ENCODE measurements at places on chromosomes 2 and 18.

GRCh38 chr2:96116879-96117533 lies 635 bp upstream of the ADRA2B start:
- peak; percentile 77 for DNase-seq

GRCh38 chr2:181764095-181764963 lies 84.0 kb upstream of the NEUROD1 start:
- DNase-seq, result no peak

DNA sequence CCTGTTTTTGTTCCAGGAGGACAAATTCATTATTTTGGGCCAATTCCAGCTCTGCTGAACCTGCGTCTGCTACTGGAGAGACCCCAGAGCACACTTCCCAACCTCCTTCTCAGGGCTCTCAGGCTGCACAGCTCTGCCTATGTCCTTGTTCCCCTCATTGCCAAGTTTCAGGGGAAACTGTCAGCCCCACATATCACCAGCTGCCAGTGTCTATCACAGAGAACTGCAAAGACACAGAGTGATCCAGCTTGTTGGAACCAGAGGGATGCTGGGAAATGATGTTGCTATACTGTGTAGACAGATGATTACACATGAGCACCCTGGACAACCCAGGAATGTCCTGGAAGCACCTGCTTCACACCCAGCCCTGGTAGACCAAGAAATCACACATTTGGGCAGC lies 67.4 kb upstream of the TMEM247 start:
- DNase-seq, result no peak

DNA sequence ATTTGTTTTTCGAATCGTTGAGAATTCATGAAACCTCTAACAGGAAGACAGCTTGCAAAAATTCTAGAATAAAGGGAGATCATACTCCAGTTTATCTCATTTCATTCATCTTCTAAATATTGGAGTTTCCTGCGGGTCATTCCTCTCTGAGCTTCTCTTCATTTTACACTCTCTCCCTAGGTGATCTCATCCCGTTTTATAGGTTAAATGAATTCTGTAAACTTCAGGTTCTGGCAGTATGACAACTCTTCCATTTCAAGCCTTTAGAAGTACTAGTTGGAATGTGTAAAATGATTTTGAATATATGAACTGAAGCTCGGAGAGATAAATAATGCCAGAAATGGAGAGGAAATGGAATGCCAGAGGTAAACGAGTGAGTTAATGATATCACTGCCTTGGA lies 312.4 kb downstream of the METTL4 start:
- DNase-seq, result no peak

GRCh38 chr2:99877963-99878362 lies 264.4 kb downstream of the AFF3 start:
- DNase-seq, result no peak

- no peak for DNase-seq
These were observed 62.9 kb downstream of the ZNF521 start for GRCh38 chr18:25289001-25289631.

- DNase-seq, result no peak
These were observed 89.8 kb upstream of the ITGB6 start for GRCh38 chr2:160289831-160290230.

- peak; percentile 67 for DNase-seq
These were observed 23.0 kb downstream of the CDC42EP3 start for GRCh38 chr2:37648331-37649011.

GRCh38 chr18:73043611-73044010 lies 175.8 kb upstream of the NETO1 start:
- no peak for DNase-seq

- peak; percentile 44 for DNase-seq
These were observed 414.6 kb upstream of the TRIB2 start for GRCh38 chr2:12302140-12302539.

DNA sequence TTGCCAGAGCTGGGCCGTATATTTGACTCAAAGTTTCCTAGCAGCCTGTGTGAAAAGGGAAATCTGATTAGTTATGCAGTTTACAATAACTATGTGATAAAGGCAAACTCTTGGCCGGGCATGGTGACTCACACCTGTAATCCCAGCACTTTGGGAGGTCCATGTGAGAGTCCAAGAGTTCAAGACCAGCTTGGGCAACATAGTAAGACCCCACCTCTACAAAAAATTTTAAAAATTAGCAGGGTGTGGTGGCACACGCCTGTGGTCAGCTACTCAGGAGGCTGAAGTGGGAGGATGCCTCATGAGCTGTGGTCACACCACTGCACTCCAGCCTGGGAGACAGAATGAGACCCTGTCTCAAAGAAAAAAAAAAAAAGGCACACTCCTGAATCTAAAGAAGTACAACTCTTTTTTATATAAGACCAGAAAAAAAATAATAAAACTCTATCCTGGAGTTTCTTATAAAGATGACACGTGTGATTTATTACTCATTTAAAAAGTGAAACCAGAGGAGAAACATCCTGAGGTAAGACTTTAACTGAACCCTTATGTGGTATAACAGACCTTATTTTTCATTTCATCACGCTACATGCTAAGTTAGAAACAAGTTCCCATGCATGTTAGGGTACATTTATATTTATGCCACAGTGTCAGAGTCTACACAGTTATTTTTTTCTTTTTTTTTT lies 32.6 kb upstream of the KCMF1 start:
- DNase-seq, result peak; percentile 40

- DNase-seq, result no peak
These were observed 354.2 kb upstream of the GALNT5 start for GRCh38 chr2:156903335-156903734.

DNA sequence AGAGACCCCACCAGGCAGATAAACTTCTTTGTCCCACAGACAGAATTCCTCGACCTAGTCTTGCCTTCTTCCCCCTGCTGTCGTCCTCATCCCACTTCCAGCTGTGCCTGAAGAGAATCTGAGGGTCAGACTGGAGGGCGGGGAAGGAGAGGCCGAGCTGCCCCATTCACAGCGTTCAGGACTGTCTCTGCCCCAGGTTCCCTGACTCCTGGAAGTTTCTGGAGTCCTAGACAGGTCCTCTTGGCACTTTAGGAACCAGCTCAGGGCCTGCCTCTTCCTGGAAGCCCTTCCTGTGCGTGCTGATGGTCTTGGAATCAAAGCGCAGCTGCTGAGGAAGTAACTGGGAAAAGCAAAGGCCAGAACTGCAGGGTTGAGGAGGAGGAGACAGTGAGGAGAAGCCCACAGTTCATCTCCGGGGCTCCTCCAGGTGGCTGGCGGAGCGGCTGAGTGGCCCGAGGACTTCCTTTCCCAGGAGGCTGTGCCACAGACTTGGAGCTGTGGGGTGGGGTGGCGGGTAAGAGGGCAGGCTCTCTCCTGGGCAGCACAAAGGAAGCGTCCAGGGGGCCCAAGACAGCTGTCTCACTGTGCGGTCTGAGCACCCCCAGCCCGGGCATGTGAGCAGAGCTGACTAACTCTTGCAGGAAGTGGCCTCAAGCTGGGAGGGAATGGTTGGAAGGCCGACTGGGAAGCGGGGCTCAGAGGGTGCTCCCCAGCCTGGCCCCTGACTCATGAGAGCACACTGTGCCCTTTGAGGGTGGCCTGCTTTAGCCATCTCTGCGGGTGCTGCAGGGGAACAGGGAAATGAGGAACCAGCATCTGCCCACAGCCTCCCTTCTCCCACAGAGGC lies 39.5 kb downstream of the SDC1 start:
- no peak for DNase-seq

Data from CD4-positive, alpha-beta T cell treated with Interleukin-17A for 4 hours (primary cell).